WTC11 (cell line): ENCODE measurements at places on chromosomes 2 and 18. TPM values are rescaled to one million over a fixed set of nuclear protein-coding genes. Genes with fewer than 3 reads are reported as not detected.

GRCh38 chr2:218946621-218947020 is 12.8 kb upstream of the CDK5R2 start:
- no peak for DNase-seq

GRCh38 chr2:57834666-57835065 is 211.9 kb upstream of the VRK2 start:
- no peak for DNase-seq

GRCh38 chr18:58766164-58766563 is 94.9 kb downstream of the MALT1 start:
- DNase-seq, result no peak

- DNase-seq, result peak; percentile 1
Observed at GRCh38 chr2:239727182-239727775, 297.9 kb downstream of the NDUFA10 start.

DNA sequence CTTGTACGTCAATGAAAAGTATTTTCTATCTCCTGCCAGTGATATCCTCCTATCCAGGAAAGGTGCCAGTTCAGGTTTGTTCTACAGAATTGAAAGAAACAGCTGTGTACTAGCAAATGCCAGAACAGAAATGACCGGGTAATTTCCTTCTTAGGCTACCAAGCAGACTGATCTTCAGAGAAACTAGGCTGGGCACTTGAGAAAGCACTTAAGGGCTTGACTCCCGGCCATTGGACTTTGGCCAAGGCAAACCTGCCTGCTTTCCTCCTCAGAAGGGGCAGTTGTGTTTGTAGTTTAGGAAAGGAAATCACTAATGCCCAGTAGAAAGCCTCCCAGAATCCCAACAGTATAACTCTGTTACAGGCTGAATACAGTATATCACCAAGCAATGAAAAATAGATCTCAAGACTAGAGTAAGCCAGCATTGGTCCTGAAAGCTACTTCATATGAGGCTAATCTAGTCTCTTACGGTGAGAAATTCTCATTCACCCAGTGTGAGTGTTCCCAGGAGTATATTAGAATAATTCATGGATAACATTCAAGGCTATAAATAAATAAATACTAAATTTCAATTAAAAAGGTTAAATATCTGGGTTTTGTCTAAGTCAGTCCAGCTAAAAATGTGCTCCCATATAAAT is 43.0 kb upstream of the COL5A2 start:
- DNase-seq, result no peak

GRCh38 chr2:29478641-29479040 is 363.4 kb downstream of the CLIP4 start:
- no peak for DNase-seq

TMEM247 gene
- not detected in 3 replicates for total RNA-seq

LRRC30 gene
- not detected in 3 replicates for total RNA-seq
